ENCODE measurements at places on chromosomes 3 and 15. TPM values are rescaled to one million over a fixed set of nuclear protein-coding genes. Genes with fewer than 3 reads are reported as not detected.

- DNase-seq = no peak
These were observed 5.0 kb downstream of the TMEM207 start for GRCh38 chr3:190444576-190445145.

DNA sequence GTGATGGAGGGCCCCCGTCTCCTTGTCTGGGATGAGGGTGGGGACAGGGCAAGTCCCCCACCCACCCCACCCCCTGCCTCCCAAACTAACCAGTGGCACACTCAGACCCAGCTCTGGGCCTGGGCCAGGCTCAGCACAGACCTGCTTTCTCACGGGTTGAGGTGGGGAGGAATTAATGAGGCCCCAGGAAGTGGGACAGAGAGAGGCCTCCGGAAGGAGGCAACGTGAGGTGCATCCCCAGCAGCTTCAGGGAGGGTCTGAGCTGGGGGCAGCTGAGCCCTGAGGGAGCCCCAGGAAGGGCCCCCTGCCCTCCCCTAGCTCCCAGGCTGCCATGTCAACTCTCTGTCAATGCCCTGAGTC is 15.0 kb upstream of the GNAI2 start:
- DNase-seq = no peak

GRCh38 chr3:16076564-16076963 is 97.9 kb upstream of the GALNT15 start:
- DNase-seq = no peak

GRCh38 chr15:39580485-39581241 is at the start of gene THBS1:
Gene THBS1 (plus strand): TSS chr15:39581079. CDS start chr15:39581858, 779 bp downstream.
- peak; percentile 29 for DNase-seq

- DNase-seq = no peak
These were observed 24.6 kb downstream of the COL8A1 start for GRCh38 chr3:99662838-99663570.

The SOX14 gene
- total RNA-seq = not detected
